Renal cortical epithelial cell (primary cell): ENCODE measurements at places on chromosomes 7 and 10.

DNA sequence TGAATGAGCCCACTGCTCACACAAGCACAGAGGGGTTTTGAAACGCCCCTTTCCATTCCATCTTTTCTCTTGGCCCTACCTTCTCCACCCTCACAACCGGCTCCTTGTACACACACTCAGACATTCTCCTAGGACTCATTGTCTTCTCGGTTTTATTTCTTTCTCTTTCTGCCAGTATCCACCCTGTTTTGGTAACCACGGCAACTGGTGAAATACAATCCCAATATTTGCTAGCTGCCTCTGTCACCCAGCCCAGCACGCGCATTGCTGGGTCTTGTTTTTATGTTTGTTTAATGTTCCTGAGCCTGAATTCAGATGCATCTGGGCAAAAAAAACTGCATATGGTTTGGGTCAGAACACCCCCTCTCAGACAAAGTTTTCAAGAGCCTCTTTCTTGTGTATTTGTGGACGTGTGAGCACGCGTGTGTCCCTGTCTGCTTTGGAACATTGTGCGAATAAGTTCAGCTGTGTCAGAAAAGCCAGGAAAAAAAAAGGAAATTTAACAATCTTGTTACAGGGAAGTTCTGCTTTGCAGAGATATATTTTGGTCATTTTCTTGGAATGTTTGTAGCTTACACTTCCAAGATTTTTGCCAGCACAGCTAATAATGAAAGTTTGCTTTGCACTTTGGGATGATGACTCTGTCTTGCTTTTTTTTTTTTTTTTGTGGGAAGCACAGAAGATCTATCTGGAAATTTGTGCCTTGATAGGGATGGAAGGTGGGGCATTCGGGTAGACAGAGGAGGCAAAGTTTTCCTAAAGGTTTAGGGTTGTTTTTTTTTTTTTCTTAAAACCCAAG is 225.9 kb downstream of the TRIL start:
- DNase-seq = peak; percentile 49

GRCh38 chr10:72311667-72312066 is 37.9 kb downstream of the DDIT4 start:
- DNase-seq = no peak

- no peak for DNase-seq
Observed at GRCh38 chr10:29922892-29923291, 136.5 kb downstream of the JCAD start.

DNA sequence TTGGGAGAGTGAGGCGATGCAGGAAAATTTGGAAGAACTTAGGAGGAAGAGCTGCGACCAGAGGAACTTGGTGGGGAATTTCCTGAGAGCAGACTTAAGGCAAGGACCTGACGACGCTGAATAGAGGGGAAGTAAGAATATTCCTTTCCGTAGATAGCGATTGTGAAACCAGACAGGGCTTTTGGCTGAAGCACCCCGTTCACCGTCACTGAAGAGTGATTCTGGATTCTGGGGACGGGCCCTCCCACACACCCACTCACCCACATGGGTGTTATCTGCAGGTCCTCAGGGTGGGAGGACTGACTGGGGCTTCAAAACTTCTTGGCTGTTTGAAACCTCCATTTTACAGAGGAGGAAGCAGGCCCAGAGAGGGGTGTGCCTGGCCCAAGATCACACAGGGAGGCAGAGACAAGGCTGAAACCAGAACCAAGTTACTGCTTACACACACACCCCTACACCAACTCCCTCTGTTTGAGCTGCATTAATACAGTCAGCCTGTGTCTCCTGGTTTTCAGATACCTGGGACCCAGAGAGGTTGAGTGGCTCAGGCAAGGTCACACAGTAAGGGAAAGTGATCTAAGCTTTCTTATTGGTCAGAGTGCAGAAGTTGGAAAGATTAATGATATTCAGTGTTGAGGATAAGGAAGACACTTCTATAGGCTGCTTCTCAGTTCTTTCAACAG is 37.2 kb upstream of the CDH23 start:
- DNase-seq = no peak

GRCh38 chr10:61408105-61408504 is 45.1 kb downstream of the TMEM26 start:
- no peak for DNase-seq

DNA sequence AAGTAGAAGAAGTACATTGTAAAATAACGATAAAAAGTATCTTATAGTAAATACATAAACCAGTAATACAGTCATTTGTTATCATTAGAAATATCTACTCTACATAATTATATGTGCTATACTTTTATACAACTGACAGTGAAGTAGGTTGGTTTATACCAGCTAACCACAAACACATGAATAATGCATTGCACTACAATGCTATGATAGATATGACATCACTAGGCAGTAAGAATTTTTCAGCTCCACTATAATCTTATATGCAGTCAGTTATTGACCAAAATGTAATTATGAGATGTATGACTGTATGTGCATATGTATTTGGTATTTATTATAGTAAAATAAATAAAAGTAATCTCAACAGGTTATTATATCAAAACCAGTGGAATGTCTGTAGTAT is 23.4 kb upstream of the SGCE start:
- no peak for DNase-seq

DNA sequence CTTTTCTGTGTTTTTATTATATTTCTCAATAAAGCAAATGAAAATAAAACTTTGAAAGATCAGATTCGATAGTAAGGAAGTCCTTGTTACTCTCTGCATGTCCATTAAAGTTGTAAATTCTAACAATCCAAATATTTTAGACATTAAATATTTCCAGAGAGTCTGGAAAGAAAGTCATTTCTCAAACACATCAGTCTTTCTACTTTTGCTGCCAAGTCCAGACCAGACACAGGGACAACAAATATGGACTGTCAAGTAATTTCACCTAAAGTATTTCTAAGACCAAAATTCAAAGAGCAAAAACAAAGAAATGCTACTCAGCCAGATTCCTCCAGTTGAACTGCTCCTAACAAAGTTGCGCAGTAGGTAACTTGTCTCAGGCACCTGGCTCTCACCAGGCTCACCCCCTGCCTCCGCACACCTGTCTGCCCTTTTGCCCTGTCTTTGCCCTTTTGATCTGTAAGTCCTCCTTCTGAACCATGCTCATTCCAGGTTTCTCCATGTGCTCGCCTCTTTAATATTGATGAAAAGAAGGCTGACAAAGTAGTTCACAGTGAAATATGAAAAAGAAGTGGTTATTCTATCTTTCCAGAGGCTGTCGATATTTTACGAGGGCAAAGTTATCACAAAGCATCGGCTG is 300.5 kb downstream of the C7orf25 start:
- DNase-seq = no peak

- DNase-seq = no peak
Observed at GRCh38 chr10:112330607-112331160, 43.2 kb upstream of the ACSL5 start.

DNA sequence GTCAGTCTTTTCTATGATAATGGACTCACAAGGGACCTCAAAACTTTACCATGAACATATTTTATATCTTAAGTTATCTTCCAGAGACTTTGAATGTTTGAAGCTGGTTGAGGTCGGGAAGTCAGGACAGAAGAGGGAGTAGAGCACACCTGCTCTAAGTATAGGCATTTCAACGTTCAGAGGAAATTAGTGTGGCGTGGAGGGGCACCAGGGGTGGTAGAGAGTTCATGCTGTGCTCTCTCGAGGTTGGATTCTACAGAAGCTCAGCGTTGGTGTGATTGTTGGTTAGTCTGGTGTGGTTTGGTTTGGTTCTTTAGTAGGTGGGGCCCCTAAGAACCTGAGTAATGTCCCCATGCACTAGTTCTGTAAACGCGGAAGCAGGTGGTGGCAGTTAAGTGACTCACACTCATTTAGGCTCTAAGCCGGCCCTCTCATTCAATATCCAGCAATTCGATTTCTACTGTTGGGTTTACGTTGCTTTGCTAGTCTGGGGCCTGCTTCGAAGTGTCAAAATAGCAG is 19.8 kb downstream of the CNTNAP2 start:
- no peak for DNase-seq

- no peak for DNase-seq
Observed at GRCh38 chr7:33634606-33635005, 270.7 kb upstream of the BMPER start.

GRCh38 chr10:48251152-48251524 is 23.4 kb downstream of the FRMPD2 start:
- DNase-seq = peak; percentile 72

DNA sequence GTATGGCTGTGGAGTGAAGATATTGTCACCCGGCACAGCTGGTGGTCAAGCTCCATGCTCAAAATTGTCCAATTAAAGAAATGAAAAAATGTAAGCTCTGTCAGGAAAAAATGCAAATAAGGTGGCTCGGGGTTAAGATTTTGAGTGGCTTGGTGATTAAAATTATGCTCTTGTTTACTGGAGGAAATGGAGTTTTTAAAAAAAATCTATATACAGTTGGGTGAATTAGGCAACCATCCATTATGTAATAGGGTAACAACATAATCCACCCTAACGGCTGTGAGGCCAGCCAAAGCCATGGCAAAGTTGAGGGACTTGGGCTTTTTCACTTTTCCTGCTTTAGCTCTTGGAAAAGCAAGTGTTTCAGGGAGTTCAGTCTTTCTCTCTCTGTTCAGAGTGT is 260.8 kb upstream of the HABP2 start:
- DNase-seq = no peak

- peak; percentile 72 for DNase-seq
Observed at GRCh38 chr10:19993714-19994315, 177.6 kb downstream of the PLXDC2 start.

DNA sequence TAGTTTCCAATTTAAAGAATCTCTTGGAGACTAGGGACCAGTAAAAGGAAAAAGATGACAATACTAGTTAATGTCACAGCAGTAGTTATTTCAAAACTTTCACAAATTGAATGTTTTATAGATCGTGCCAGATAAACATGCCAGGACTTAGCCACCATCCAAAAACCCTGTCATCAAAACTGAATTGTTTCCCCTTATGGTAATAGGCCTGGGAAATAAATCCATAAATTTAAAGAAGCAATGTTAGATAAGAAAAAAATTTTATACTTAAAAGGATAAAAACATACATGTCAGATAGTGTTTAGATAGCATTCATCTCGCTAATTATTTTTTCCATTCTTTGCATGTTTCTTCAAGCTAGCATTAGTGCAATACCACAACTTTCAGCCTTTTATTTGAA is 71.2 kb downstream of the SUGCT start:
- no peak for DNase-seq

- DNase-seq = peak; percentile 7
Observed at GRCh38 chr7:155009570-155010157, 6.7 kb upstream of the PAXIP1 start.

GRCh38 chr7:152966189-152966588 is 206.6 kb downstream of the ACTR3B start:
- no peak for DNase-seq

DNA sequence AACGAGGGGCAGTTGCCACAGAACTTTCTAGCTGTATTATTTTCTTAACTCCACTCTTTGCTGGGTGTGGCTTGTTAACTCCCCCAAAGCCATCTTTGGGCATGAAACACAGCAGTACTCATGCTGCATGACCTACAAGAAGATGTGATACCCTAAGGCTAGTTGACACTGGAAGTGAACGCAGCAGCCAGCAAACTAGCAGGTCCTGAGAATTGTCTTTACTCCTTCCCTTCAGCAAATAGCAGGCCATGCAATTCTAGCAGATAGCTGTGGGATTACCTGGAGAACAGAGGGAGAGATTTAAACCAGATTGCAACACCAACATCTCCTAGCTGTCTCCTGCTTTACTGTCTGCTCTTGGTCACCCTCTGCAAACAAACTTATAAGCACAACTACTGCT is 688.0 kb upstream of the ZWINT start:
- no peak for DNase-seq

DNA sequence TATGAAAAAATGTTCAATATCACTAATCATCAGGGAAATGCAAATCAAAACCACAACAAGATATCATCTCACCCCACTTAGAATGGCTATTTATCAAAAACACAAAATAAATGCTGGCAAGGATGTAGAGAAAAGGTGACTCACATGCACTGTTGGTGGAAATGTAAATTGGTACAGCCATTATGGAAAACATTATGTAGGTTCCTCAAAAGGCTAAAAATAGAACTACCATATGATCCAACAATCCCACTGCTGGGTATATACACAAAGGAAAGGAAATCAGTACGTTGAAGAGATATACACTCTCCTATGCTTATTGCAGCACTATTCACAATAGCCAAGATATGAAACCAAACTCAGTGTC is 50.2 kb downstream of the CDK1 start:
- DNase-seq = no peak

- no peak for DNase-seq
Observed at GRCh38 chr10:34191406-34191805, 623.7 kb downstream of the PARD3 start.

GRCh38 chr10:120999868-121000267 is 148.7 kb downstream of the WDR11 start:
- no peak for DNase-seq

DNA sequence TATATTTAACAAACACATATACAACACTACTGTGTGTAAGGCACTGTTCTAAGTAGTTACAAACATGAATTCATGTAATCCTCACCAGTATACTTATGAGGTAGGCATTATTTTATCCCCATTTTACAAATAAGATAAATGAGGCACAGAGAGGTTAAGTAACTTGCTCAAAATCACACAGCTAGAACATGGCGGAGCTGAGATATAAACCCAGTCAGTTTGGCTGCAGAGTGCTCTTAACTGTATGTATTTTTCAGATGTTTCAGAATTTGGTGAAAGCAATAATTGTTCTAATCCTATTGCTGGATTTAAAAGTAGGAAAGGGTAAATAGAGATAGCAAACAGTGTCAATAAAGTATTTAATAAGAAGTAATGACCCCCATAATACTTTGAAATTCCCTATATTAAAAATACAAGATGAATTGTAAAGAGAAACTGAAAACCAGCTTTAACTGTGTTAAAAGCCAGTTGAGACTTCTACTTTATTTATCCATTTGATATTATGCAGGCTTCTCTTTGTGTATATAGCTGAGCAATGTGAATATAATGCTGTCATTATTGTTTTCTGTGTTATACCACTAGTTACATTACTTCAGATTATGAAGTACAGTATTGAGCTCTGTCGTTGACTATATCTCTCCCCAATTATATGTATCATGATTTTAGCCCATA is 32.3 kb upstream of the RPA3 start:
- DNase-seq = no peak

DNA sequence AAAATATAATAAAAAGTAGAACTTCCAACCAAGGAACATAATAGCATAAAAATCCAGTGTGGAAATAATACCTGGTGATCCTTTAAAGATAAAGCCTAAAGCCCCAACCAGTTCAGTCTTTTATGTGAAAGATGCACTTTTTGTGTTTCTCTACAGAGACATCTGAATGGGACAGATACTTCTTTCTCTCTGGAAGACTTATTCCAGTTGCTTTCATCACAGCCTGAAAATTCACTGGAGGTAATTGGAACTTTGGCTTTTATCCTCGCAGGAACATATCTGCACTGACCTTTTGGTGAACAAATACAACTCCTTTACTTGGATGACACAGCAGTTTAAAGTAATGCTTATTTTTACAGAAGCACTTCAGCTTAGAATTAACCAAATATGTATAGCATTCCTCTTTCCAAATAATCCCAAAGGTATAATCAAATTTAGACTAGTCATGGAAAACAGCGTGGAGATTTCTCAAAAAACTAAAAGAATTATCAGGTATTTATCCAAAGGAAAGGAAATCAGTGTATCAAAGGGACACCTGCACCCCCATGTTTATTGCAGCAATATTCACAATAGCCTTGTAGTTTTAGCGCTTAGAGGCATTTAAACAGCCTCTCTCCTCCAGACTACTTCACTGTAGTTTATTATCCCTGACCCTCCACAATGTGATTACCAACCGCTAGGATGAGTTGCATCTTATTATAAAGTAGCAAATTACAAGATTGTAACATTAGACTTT is 16.8 kb downstream of the HNRNPA2B1 start:
- DNase-seq = no peak

GRCh38 chr7:47685151-47685550 is 103.2 kb upstream of the TNS3 start:
- DNase-seq = no peak

GRCh38 chr7:112071856-112072255 is 134.3 kb downstream of the DOCK4 start:
- DNase-seq = no peak
